Epithelial cell of proximal tubule (primary cell): ENCODE measurements at places on chromosomes 1 and 21.

- no peak for DNase-seq
Measured at GRCh38 chr21:33202464-33203363, 27.0 kb upstream of the IFNAR2 start.

GRCh38 chr1:59046134-59046533 lies 250.8 kb upstream of the FGGY start:
- DNase-seq, result no peak

DNA sequence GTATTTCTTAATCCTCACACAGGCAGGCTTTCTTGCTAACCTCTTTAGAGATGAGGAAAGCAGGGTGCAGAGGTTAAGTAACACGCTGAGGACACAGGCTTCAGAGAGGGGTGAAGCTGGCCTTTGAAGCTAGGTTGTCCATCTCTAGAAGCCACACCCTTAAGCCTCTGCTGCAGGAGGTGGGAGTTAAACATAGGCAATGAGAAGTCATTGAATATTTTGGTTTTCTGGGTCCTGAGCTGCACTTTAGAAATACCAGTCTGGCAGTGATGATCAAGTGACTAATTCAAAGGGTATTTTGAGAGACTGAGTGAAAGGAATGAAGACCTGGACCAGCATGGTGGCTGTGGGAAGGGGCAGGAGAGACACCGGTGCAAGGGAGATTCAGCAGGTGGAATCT lies 9.9 kb downstream of the KCNJ15 start:
- no peak for DNase-seq

DNA sequence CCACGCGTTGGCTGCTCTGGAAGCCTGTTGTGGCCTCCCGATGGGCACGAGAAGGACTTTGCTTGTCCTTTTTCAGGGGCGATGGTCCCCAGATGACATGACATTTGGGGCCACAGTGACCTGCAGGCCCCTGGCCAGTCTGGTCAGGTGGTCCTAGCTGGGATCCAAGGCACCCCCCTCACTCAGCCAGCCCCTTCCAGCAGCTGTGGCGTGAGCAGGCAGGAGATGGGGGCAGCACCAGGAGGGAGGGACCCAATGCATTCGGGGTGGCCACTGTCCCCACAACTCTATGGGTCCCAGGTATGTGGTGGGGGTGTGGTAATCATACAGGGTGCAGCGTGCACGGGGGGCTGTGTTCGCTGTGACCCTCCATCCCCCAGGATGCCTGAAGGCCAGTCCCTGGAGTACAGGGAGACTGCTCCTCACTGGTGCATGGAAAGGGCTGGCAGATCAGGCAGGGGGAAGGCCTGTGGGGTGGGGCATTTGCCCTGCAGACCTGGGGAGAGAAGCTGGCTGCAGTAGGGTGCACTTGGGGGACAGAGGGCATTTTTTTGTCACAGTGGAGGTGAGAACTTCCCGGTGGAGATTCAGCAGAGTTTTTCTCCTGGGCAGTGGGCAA lies 31.7 kb downstream of the WNT3A start:
- no peak for DNase-seq

- no peak for DNase-seq
Measured at GRCh38 chr1:8473891-8474300, 156.0 kb downstream of the SLC45A1 start.

DNA sequence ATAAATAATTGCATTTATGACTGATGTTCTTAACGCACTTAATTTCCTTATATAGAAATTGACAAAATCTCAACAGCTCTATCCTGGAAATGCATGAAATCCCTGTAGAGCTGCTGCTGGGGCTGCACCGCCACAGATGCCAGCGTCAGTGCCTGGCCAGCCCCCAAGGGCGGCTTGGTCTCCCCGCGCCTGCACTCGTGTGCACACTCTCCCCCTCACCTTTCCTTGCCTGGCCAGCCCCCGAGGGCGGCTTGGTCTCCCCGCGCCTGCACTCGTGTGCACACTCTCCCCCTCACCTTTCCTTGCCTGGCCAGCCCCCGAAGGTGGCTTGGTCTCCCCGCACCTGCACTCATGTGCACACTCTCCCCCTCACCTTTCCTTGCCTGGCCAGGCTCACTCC lies 11.3 kb downstream of the TPRG1L start:
- DNase-seq, result no peak

DNA sequence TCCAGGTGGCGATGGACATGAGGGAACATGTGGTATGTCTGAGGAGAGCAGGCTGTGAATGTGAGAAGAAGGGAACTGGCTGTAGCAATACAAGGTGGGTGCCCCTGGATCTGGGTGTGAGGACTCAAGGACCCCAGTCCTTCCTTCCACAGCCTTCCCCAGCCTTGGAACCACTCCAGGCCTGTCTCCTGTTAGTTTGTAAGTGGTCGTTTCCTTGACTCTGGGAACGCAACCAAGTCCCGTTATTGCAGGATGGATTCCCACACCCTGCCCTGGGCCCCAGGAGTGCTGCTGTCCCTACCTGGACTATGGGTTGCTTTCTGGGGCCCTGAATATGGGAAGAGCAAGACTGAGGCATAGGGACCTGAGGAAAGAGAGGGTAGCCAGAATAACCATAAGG lies 47.2 kb upstream of the VANGL1 start:
- DNase-seq, result no peak

GRCh38 chr1:204465546-204466415 lies 28.8 kb downstream of the PIK3C2B start:
- DNase-seq, result no peak

DNA sequence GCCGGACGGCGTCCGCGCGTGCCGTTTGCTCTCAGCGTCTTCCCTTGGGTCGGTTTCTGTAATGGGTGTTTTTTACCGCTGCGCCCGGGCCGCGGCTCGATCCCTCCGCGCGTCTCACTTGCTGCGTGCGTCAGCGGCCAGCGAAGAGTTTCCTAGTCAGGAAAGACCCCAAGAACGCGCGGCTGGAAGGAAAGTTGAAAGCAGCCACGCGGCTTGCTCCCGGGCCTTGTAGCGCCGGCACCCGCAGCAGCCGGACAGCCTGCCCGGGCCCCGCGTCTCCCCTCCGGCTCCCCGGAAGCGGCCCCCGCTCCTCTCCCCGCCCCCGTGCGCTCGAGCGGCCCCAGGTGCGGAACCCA lies 159.8 kb downstream of the RUNX1 start:
- DNase-seq, result no peak

DNA sequence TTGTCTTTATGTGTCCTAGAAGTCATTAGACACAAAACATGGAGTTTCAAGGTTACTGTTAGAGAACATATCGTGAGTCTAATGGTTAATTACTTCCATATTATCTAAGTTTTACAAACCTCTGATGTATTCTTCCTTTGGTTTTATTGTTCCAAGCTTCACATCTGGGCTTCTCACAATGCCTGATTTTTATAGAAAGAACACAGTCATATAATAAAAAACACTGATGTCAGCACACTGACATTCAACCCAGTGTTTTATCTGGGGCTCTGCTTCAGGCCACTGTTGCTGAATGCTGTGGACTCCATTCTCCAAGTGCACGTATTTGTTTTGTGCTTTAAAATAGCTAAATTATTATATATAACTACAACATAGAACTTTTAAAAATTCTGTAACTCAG lies 232.9 kb downstream of the SMYD3 start:
- DNase-seq, result no peak

DNA sequence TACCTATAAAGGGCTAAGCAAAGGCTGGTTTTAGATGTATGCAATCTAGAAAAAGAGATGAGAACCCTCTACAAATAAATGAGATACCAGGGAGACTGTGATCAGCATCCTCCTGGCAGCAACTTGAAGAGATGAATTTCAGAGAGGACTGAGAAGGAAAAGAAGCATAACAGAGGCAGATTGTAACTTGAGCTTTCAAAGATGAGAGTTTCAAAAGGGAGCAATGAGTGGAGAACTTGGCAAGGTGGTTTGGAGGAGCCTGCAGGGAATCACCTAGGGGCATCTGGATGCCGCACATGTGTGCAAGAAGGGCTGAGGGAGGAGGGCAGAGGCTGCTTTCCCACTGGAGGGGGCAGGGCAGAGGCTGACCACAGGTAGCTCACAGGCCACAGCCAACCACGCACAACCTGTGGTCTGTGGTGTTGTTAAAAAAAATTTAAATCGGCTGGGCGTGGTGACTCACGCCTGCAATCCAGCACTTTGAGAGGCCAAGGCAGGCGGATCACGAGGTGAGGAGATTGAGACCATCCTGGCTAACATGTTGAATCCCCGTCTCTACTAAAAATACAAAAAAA lies 50.2 kb downstream of the PCNX2 start:
- no peak for DNase-seq

- DNase-seq, result no peak
Measured at GRCh38 chr1:184359909-184360308, 26.9 kb upstream of the C1orf21 start.

- DNase-seq, result no peak
Measured at GRCh38 chr1:50970931-50971582, 1.0 kb downstream of the CDKN2C start.

DNA sequence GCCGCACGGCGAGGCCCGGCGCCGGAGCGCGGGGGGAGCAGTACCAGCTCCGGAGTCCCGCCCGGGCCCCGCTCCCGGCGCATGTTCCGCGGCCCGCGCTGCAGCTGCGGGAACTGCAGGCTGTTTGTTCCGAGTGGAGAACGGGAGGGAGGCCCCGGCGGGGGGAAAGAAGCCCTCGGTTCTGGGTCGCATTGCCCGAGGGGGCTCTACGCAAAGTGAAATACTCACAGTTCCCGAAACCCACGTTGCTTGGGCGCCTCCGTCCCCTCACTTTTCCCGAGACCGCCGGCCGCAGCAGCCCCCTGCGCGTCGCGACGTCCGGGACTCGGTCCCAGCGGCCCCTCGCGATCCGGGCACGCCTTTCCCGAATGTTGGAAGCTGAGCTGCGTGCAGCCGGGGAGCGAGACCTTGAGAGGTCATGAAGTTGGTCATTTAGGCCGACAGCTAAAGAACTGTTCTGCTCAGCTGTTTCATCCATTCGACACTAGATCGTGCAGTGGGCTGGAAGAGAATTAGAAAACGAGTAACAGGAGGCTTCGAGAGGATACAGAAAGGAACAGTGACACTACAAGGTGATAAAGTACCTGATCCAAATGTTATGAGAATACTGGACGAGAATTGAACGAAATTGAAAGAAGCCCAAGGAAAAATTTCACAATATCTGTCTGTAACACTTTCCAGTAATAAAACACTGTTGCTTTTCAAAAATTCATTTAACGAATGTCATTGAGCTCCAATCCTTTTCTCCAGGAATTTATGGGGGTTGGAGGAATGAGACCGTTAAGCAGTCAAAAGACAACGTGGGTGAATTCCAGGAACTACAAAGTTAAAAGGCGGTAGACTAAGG lies 657 bp upstream of the LIN9 start:
- DNase-seq, result no peak

DNA sequence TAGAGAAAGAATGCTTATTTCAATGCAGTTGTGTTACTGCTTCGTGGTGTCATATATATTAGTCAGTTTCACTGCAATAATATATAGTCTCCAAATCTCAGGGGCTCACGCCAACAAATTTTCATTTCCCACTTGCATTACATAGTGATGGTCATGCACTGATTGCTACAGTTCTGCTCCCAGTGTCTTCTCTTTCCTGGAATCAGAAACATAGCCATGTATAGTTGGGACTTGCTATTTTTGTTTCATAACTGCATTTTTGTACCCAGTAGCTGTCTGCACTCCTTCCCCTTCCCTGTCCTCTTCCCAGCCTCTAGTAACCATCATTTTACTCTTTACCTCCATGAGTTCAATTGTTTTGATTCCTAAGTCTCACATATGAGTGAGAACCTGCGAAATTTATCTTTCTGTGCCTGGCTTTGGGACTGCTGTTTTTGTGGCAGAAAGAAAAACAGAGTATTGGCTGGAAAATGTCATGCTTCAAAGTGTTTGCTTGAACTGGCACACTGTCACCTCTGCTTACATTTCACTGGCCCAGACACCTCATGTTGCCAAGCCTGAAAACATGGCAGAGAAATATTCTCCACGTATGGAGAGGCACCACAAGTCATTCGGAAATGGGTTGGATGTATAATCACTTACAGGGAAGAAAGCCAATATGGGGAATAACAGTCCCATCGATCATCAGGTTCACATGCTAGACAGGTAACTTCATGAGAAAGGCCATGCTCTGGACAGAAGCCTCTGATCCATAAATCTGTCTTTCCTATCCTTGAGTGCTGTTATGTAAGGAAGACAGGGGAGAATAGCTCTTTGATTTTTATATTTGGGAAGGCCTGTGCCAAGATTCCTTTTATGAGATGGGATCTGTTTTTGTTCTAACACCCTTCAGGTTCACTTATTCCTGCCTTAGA lies 60.4 kb upstream of the BACH1 start:
- DNase-seq, result no peak

DNA sequence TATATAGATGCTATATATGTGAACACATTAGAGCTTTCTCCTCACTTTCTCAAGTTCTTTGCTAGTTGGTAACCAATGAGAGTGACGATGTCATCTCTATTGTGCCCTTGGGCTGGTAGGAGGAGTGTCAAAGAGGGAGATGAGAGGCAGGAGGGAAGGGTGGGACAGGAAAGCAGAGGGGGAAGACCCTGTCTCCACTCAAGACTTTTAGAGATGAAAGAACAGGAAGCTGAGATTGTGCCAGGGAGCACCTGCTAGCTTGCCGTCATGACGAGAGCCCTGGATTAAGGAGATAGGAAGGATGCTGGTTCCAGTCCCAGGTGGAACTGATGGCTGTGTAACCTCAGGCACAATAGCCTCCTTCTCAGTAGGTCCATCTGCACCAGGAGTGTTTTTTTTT lies 16.7 kb downstream of the CNR2 start:
- DNase-seq, result no peak

DNA sequence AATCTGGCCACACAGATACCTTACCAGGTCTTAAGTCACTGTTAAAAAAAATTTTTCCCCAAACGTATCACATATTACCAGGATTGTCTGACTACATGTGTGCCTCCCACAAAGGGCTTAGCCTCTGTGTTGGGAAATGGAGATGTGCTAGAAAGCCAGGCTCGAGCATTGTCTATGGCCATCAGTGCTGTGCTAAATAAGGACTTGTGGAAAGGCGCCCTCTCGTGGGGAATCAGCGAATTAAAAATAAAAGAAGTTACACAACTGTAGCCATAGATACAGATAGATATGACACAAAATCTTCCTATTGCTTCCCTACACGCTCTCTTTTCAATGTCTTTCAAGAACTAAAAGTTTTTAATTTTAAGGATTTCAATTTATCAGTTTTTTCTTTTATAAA lies 47.5 kb upstream of the CRNN start:
- peak; percentile 18 for DNase-seq

DNA sequence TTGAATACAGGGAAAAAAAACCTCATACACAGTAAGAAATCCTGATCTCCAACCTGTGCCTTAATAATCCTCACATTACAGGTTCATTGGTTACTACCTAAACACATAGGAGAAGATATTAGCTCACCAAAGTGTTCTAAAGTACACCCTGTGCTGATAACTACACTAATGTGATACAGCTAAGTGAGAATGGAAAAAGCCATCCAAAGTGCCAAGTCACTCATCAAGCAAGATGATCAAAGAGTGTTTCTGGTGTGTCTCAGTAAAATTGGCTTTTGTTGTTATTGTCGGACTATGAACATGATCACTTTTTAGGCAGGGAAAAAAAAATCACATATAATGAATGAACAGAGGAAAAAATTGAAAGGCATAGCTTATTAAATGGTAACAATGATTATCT lies 31.4 kb downstream of the EPS15 start:
- no peak for DNase-seq
